ENCODE measurements at places on chromosomes 13 and 19. TPM values are rescaled to one million over a fixed set of nuclear protein-coding genes. Genes with fewer than 3 reads are reported as not detected.

IL17D gene
- 19.1 TPM for total RNA-seq

ERICH6B gene
- total RNA-seq = not detected

ZSCAN1 gene
- 1.6 TPM for total RNA-seq

SMAD9 gene
- 16.6 TPM for total RNA-seq

Measured in diencephalon (tissue), 1 donor.